Midbrain (tissue), 1 donor: ENCODE measurements at places on chromosomes 7 and 10.

DNA sequence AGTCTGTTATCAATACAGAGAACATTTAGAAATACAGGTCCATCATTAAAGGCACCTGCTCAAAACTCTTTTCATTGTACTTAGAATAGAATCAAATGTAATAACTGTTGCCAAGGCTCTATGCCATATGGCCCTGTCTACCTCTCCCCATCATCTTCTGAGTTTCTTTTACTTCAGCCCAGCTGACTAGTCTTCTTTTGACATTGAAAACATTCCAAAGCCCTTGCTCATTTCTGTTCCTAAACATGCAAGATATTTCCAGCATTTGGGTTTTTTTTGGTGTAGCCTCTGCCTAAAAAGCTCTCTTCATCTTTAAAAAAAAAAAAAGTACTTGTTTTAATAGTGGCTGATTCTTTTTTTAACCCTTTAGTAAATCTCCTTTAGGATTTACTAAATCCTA is 165.5 kb upstream of the SMIM30 start:
- DNase-seq = no peak

DNA sequence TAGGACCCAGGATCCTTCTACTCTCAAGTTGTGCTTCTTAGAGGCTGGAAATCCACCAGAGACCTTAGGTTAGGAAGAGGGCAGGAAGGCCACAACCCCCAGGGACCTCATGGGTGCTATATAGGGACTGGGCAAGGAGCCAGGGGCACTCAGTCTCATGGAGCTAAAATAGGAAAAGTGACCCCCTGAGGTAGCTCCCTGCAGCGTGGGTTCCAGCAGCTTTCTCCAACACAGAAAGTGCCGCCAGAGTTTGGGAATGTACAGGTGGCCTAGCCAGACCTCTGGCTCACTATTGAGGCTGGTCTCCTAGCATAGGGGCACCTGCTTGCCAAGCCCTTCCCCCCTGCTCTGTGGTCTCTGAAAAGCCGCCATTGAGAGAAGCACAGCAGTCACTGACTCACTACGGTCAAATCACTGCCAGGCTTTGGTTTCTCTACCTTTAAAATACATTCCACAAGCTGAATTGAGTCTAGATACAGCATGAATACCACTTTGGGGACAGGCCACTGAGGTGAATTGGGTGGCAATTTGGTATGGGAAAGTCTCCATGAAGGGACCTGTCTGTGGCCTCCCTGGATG is 333.2 kb upstream of the PODXL start:
- DNase-seq = no peak

GRCh38 chr7:132544025-132544424 is 32.2 kb downstream of the PLXNA4 start:
- no peak for DNase-seq

- no peak for DNase-seq
These were observed 90.4 kb downstream of the KIAA1549 start for GRCh38 chr7:138890499-138891445.

GRCh38 chr7:149871576-149871975 is 2.2 kb upstream of the ATP6V0E2 start:
- DNase-seq = peak; percentile 50

- no peak for DNase-seq
These were observed 19.4 kb downstream of the ACSL5 start for GRCh38 chr10:112393341-112393740.

- DNase-seq = no peak
These were observed 125.2 kb downstream of the GNAT3 start for GRCh38 chr7:80386686-80387085.

DNA sequence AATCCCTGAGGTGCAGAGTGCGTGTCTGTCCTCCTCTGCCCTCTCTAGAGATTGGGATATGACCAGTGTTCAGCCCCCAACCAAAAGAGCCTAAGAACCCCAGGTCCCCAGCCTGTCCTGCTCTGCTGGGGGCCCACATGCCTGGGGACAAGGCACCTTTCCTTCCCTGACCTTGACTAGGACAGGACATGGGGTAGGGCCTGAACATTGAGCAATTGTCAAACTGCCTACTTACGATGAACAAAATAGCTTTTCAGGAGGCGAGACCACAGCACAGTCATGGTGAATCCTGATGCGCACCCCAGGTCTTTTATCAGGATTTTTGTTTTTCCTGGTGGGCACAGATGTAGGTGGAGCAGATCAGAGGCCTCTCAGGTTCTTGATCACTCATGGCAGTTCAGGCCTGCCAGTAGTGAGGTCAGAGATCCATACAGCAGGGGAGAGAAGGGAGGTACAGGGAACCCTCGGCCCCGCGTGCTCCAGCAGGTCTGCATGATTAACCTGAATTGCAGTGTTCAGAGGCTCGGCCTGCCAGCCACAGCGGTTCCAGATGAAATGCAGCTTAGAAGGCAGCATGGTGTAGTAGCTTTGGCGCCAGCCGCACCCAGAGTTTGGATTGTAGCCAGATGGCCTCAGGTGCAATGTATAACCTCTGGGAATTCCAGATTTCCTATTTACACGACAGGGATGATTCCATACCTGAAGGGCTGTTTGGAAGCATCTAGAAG is 191.3 kb downstream of the CUX1 start:
- DNase-seq = no peak

- no peak for DNase-seq
These were observed 4.3 kb upstream of the ELFN1 start for GRCh38 chr7:1665549-1666316.

DNA sequence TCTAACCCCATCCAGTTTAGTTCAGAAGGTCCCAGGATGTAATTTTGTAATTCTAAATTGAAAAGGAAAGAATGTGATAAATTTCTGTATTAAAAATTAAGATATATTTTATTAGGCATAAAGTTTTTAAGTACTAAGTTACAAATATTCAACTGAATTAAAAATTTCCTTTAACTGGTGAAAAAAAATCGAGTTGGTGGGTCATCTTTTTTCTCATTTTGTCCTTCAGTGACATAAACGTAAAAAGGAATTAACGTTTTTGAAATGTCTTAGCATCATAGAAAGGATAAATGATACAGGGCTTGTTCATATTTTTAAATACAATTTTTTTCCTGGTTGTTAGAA is 88.5 kb downstream of the BTRC start:
- no peak for DNase-seq

DNA sequence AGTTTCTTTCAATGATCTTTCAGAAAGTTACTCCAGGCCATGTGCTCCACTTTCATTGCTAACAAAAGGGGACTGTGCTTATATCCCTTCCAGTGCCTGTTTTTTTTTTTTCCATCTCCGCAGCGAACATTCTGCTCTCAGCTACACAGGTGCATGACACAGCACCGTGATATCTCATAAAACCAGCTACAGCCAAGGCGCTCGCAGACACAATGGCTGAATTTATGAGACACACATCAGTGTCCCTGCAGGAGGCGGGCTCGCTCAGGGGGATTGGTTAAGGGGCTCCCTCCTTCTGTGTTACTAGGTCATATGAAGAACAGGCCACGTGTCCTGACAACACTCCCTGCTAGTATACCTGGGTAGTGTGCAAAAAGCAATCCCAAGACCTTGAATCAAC is 245.5 kb downstream of the SKAP2 start:
- no peak for DNase-seq

DNA sequence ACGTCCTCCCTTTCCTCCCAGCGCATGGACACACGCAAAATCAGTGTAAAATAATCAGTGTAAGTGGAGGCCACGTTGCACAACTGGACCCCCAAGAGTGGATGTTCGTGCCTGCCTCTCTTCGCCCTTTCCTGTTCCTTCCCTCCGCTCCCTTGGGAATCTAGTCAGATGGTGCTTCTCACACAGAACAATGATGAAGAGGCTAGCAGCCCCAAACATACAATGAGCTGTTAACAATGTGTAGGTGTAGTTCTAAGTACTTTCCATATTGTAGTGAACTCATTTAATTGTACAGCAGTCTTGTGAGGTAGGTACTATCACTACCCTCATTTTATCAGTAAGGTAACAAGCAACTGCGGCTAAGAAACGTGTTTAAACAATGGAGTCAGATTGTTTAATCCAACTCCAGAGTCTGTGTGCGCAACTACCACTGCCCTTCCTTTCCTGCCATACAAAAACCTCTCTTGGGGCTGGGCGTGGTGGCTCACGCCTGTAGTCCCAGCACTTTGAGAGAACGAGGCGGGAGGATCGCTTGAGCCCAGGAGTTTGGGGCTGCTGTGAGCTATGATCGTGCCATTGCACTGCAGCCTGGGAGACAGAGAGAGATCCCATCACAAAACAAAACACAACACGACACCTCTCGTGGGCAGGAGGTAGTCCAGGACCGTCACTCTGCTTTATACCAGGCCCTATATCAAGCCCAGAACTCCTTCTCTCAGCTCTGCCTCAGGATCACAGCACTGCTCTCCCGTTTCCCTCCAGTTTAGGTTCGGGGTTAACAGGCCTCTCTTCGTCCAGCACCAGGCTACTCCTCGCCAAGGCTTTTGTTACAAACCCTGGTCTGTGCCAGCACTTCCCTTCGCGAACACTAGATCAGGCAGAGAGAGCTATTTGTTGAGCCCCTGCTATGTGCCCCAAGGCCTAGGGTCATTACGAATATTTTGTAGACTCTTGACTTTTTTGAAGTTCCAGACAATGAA is 1.1 kb downstream of the FKBP9 start:
- no peak for DNase-seq

DNA sequence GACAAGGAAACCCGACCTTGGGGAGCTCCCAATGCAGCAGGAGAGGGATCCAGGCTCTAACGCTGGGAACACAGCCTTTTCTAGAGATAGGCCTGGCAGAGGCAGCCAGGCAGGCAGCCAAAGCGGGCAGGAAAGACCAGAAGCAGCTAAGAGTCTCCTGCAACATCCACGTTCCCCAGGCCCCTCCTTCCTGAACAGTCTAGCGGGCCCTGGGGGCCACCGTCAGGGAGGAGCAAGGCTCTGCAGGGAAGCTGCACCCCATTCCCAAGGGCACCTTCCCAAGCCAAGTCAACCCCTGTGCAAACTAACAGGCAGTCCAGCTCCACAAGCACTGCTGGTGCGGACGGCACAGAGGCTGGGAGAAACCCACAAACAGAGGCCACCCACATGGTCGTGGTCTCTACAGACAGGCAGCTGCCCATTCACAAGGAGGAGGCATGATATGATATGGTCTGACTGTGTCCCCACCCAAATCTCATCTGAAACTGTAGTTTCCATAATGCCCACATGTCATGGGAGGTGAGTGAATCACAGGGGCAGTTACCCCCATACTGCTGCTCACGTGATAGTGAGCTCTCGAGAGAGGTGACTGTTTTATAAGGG is 115.7 kb downstream of the MAD1L1 start:
- peak; percentile 59 for DNase-seq

DNA sequence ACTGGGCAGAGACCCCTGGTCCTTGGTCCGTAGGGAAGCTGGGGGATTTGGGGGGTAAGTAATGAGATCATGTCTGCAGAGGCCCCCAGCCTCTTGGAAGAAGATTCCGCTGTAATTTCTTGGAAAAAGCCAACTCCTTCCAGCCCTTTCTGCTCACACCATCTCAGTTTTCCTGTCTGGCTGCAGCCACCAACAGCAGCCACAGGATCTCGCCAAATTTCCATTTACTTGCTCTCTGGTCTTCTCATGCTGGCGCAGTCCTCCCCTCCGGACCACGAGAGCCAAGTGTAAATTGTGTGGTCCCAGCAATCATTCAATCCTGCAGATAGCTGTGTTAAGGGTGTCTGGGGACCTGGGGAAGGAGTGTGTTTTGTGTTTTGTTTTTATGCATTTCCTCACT is 49.6 kb downstream of the ASB13 start:
- no peak for DNase-seq

- DNase-seq = no peak
These were observed 188.2 kb downstream of the MLLT10 start for GRCh38 chr10:21722209-21722608.

GRCh38 chr7:66727058-66727457 is 13.5 kb upstream of the RABGEF1 start:
- DNase-seq = no peak

GRCh38 chr10:79131836-79132631 is 63.3 kb downstream of the ZMIZ1 start:
- DNase-seq = no peak

DNA sequence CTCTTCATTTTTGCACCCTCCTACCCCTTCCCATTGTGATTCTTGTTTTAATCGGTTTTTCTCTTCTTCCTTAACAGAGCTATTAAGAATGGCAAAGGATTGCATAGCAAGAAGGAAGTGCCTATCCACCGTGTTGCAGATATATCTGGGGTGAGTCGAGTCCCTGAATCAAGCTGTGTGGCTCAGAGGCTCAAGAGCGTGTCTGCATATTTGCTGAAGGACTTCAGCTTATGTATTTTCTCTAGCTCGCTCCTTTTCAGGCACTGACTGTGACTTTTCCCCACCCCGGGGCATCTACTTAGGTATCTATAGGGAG is 126.6 kb downstream of the LRRC4 start:
- no peak for DNase-seq

DNA sequence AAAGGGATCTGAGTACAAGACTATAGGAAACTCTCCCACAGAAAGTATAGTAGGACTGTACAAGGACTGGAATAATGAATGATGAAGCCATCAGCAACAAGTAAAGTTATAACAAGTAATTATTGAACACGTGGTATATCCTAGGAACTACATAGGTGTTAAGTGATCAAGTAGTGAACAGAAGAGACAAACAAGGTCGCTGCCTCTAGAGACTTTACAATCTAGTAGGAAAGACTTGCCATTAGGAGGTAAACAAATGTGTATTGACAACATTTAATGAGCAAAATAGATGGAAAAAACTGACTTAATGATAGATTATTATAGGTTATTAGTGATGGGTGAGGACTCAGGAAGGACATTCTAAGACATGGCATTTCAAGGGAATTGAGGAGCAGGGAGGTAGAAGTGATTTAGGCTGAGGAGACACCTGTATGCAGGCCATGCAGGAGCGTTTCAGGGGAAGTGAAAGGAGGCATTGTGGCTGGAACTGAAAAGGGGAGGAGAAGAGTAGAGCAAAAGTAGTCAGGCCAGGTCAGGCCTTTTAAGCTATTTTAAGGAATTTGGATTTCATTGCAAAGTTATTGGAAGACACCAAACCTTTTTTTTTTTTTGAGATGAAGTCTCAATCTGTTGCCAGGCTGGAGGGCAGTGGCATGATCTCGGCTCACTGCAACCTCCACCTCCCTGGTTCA is 8.5 kb upstream of the GLCCI1 start:
- DNase-seq = no peak

GRCh38 chr7:95781961-95782586 is 9.7 kb downstream of the DYNC1I1 start:
- no peak for DNase-seq

DNA sequence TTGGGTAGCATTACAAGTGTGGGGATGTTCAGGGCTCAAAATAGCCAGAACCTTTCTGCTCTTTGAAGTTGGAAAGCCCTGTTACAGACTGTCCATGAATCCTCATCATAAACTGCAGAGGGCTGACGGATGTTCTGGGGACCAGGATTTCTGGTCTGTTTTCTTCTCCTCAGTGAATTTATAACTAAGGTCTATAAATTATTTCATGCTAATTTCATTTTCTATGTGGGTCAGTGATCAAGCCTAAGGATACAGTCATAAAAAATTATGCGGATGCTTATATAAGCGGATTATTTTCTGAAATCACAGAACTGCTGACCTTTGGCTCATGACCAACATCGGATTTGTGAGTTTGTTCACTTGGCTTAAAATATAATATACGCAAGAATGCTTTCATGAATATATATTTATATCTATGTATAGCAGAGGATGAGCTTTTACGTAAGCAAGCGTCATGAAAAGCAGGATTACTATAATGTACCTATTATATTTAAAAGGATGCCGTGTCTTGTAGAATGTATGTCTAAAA is 263.7 kb downstream of the GLI3 start:
- no peak for DNase-seq

- DNase-seq = no peak
These were observed 85.3 kb downstream of the FAM241B start for GRCh38 chr10:69715156-69715898.
